HS-5 (cell line): ENCODE measurements at places on chromosomes 11 and 22.

- DNase-seq: no peak
Observed at GRCh38 chr11:44979543-44980399, 29.1 kb upstream of the TP53I11 start.

GRCh38 chr11:33065445-33066178 is 26.2 kb downstream of the TCP11L1 start:
- DNase-seq: no peak

DNA sequence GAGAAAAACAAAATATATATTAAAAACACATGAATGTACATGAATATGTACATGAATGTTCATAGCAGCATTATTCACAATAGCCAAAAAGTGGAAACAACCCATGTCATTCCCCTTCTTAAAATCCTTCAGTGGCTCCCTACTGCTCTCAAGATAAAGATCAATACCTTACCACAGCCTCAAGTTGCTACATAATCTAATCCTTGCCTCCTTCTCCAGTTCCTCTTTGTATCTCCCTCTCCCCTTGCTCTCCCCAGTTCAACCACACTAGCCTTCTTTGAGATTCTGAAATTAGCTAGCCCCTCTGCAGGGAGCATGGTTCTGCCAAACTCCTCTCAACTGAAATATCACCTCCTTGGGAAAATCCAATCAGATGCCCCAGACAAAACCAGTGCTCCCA is 28.1 kb downstream of the MTMR2 start:
- DNase-seq: no peak

GRCh38 chr22:42078469-42079318 is 806 bp upstream of the SMDT1 start:
- no peak for DNase-seq

DNA sequence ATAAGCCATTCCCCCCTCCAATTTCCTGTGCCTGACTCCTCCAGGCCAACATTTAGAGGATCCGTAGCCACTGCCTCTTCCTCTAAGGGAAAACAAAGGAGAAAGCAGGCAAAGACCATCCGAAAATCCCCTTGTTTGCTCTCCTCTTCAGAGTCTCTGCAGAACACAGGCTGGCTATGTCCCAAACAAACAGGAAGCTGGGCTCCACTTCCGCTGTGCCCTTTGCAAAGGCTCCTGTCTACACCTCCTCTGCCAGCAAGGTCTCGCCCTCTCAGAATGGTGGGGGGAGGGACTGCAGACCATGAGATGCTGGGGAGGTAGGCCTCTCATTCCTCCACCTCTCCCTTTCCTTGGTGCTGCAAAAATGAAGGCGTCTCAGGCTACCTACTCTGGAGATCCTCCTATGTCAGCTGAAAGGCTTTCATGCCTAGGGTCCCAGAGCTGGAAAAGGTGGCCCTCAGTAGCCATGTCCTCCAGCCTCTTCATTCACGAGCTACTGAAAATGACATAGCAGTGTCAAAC is 596.2 kb downstream of the BUD13 start:
- no peak for DNase-seq

DNA sequence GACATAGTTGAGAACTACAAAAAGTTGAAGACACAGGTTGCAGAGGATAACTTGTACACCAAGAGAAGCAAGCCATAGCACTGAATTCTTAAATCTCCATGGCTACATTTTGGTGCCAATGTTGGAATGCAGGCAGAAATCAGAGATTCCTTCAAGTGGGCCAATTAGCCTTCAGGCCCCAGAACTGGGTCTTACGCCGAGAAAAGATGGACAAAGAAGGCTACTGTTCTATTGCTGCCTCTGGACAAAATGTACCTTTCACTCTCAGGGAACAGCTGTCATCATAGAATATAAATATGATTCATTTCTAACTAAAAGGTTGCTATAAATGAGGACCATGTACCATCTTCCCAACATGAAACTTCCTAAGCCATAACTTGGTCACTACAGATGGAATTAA is 13.7 kb downstream of the TMEM216 start:
- no peak for DNase-seq

DNA sequence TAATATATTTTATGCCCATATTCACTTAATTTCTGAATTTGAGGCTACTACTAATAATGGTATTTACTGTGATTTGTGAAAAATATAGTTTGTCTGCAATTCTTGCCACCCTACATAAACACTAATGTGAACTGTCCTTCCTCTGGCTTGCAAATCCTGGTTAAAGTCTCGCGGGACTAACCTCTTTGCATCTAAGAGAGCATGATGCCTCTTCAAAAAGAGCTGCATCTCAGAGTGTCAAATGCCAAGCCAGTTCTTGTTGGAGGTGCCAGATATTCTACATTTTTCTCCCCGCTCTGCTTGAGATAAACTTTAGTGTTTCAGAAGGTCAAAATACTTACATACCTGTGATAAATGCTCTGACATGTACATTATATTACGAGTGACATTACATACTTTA is 2.1 kb downstream of the ARHGAP42 start:
- DNase-seq: no peak

DNA sequence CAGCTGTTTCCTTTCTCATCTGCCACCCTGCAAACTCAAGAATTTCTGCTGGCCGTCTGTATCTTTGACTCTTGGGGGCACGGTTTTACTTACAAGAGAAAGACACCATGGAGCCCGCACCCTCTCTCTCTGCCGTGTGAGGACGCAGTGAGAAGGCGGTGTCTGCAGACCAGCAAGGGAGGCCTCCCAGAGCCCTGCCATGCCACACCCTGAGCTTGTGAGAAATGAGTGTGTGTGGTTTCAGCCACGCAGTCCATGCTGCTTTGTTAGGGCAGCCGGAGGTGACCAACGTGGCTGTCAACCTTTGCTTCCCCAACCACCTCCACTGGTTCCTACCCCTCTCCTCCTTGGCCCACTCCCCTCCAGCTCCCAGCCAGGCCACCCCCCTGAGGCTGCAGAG is 70.1 kb upstream of the NUP50 start:
- no peak for DNase-seq

DNA sequence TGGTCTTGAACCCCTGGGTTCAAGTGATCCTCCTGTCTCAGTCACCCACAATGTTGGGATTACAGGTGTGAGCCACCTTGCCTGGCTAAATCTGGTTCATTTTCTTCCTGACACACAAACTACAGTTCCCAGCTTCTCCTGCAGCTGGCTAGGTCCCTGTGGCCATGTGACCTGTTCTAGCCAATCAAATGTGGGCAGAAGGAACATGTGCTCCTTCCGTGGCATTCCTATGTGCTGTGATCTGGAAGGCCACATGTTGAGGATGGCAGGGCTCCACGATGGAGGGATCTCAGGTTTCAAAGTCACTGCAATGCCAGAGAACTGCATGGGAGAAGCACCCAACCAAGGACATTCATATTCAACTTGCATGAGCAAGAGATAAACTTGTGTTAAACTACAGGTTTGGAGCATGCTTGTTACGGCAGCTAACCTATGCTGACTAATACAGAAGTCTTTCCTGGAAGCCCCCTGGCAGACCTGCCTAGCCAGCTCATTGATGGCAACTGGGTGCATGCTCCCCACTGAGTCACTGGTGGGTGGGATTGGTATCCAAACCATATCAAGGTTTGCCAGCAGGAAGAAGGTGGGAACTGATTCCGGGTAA is 86.0 kb downstream of the RPS6KA4 start:
- no peak for DNase-seq

DNA sequence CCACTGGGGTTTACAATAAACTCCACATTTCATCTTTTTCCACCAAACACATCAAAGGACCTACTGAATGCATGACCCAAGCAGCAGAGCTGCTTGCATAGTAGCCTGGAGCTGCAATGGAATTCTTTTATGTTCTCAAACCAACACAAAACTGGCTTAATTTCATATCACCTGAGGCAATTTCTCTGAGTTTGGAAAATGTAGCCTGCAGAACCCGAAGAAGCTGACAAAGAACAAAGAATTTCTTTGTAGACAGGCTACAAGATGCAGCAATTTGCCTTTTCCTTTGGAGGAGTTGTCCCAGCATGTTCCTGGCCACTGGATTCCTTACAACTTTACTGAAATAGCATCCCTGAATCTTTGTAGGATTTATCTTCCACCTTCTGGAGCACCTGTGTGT is 5.5 kb upstream of the TECTA start:
- no peak for DNase-seq

DNA sequence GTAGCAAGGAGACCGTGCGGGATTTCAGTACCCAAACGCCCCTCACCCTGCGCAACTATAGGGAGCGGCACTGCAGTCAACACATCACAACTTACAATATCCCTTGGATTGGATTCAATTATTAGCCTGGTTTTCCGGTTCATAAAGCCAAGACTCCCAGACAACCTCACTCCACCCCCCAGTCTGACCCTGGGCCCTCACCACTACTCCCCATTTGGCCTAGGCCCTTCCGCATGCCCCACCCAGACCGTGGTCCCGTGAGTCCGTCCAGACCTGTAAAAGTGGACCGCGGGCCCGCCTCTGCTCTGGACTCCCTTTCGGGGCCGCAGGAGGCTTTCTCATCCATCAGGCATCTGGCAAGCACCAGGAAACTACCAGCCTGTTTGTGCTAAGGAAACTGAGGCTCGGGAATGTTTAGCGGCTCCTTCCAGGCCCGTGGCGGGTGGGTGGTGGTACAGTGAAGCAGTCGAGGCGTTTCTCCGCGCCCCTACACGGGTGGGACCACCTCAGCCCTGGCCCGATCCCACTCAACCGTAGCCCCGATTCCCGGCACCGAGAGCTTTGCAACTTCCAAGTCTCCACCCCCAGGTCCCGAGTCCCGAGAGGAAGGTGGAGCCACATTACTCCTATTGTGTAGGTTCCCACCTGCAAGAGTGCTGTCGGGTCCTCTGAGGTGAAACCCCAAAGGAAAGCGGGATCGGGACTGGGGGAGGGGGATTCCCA is 679 bp upstream of the DPP3 start:
- DNase-seq: peak; percentile 61

DNA sequence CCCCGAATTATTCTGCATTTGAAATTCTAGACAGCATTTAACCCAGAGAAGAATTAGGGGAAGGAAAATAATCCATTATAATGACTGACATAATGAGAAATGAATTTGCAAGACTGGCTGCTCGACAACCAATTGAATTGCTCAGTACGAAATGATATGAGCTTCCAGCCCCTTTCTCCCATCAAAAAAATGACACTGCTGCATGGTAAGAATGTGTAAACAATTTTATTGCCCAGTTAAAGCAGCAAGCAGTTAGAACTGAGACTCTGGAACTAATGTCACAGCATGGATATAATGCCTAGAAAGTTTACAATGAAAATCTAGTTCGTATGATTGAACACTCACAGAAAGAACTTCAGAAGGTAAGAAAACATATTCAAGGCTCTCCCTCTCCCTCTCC is 24.7 kb upstream of the PCF11 start:
- DNase-seq: no peak

DNA sequence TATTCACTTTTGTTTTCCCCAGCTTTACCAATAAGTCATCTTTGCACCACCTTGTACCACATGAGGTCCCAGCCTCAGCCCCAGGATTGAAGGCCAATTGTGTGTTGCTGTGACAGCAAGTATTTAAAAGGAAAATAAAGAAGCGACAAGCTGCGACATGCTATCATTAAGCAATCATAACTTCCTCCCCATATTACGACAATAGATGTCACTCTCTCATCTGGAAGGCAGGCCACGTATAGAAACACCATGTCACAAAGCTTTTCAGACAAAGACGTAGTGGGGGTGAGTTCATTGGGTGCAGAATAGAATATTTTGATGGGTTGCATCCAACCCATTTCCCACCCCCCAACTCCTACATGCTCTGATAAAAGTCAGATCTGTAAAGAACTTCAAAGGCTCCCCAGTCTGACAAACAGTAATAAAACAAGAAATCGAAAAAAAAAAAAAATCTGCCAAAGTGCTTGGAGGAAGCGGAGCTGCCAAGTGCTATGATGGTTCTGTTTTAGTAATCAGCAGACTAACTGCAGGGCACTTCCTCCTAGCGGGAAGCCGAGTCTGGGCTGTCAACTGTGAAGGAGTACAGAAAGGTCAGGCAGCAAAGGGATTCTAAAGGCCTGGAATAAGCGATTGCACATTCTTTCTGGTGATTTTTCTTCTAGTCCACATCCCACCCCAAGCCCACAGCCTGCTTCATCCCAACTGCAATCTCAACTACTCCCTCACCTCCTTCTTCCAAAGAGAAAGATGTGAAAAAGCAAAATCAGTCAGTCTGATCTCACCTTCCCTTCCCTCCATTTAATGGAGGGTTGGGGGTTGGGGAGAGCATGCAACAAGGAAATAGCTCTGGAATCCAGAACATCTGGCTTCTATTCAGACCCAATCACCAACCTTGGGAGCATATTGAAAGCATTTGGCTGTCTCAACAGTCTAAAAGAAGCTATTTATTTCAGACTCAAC is 131.4 kb upstream of the UBASH3B start:
- no peak for DNase-seq

DNA sequence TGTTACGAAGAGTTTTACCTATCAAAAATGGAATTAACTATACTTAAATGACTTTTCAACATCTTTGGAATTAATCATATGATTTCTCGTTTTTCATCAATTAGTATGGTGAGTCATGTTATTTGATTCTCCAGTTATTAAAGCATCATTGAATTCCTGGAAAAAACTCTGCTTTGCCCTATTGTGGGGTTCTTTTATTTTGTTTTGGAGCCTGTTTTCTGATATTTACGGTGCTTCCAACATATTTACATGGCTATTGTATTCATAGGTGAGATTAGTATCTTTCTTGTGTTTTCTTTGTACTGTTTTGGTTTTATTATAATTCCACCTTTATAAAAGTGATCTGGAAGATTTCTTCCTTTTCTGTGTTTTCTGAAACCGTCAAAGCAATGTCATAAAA is 902.7 kb downstream of the TBC1D22A start:
- DNase-seq: no peak

GRCh38 chr22:49535126-49535525 is 292.5 kb downstream of the BRD1 start:
- DNase-seq: no peak

DNA sequence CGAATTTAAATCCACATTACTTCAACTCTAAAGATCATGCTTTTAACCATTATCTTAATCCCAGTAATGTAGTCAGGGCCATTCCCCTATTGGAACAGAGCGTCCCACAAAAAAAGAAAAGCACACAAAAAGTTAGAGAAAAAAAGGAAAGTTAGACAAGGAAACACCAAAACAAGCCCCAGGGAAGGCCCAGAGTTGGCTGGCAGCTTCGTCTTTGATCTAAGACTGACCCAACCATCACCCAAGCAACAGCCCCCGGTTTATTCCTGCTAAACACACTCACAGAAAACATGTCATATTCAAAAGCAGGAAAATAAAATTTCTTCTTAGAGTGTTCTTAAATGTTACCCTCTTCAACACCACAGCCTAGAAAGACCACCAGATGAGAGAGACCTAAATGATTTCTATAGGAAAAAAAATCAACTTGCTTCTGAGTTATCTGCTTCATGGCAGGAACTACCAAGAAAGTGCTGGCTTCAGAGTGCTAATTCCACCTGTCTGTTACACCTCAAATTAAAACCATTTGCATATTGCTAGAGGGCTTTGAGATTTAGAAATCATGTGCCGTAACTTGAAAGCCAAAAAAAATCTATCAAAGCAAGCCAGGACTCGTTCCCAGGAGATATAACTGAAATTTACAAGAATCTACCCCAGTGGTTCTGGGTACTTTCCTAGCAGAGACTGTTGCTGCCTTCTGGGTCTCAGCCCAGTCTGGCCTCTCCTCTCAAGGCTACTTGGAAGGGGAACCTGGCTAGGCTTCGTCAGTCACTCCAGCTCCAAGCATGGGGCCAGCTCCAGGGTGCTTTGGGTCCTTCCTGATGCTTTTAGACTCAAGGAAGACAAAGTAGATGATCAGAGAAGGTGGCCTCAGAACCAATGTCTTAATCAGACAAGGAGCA is 31.2 kb downstream of the POU2AF3 start:
- no peak for DNase-seq
